ENCODE measurements at places on chromosomes 2 and 18.

GRCh38 chr2:222774941-222775340, 85.9 kb upstream of the ACSL3 start:
- DNase-seq, result no peak

DNA sequence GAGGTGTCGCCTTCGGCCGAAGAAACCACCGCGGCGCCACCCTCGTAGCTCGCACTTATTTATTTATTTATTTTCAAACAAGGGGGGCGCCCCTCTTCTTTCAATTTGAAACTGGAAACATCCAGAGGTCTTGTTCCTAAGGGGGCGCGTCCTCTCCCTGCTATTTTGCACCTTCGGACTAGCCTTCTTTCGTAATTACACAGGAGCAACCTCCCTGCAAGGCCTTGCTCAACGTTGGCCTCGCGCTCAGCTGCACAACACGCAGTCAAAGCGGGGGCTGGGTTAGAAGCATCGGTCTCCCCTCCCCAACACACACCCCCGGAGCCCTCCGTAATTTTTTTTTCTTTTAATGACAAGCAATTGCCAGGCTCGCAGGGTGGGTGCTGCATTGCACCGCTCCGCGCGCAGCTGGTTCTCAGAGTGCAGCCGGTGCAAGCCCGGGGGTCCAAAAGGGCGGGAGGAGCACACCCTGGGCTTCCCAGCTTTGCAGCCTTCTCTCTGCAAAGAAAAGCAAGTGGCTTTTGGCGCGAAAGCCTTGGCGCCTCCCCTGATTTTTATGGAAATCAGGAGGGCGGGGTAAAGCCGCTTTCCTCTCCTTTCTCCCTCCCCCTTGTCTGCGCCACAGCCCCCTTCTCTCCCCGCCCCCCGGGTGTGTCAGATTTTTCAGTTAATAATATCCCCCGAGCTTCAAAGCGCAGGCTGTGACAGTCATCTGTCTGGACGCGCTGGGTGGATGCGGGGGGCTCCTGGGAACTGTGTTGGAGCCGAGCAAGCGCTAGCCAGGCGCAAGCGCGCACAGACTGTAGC, at the start of gene MYCN:
MYCN (plus strand) TSS at position 697 of the 807 bp plus-strand sequence. CDS start 1,515 bp downstream, outside the sequence.
- DNase-seq, result no peak

- DNase-seq, result no peak
Measured at GRCh38 chr18:62179213-62179612, 7.6 kb downstream of the PIGN start.

GRCh38 chr2:217793566-217794132, 209.1 kb downstream of the TNS1 start:
- no peak for DNase-seq

- DNase-seq, result no peak
Measured at GRCh38 chr2:19746611-19747309, 155.0 kb downstream of the TTC32 start.

- DNase-seq, result no peak
Measured at GRCh38 chr2:163157411-163157810, 318.8 kb upstream of the KCNH7 start.

- DNase-seq, result no peak
Measured at GRCh38 chr2:3951131-3951954, 248.0 kb downstream of the DCDC2C start.

DNA sequence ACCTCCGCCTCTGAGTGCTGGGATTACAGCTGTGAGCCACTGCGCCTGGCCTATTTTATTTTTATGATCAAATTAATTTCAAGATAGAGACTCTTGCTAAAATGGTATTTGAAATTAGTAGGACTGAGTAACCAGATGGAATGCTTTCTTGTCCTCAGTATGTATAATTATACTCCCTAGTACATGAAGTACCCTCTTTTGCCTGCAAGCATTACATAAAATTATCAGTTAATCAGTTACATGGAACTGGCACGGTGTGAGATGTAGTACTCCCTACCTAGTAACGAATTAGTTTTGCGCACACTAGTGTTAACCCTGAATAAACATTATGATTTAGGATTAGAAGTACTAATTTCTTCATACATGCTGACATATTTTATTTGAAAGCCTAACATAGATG, 41.6 kb downstream of the RBBP8 start:
- no peak for DNase-seq

Data from activated CD8-positive, alpha-beta memory T cell treated with anti-CD3 and anti-CD28 coated beads for 1 hour (primary cell).